ENCODE measurements at places on chromosomes 11 and 22.

- DNase-seq = no peak
These were observed 15.7 kb downstream of the ZNF215 start for GRCh38 chr11:6941970-6942369.

DNA sequence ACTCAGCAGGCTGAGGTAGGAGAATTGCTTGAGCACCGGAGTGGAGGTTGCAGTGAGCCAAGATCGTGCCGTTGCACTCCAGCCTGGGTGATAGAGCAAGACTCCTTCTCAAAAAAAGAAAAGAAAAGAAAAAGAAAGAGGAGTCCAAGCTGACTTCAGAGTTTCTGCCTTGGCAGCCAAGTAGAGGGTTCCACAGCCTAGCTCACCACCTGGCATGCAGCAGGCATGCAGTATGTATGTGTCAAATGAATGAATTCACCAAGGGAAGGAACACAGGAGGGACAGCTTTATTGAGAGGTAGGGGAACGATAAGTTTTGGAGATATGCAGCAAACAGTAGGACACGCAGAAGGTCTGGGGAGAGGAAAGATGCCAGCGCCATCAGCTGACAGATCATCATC is 230.4 kb downstream of the BUD13 start:
- no peak for DNase-seq

GRCh38 chr11:79325851-79326250 is 115.0 kb downstream of the TENM4 start:
- no peak for DNase-seq

- no peak for DNase-seq
These were observed 91.3 kb downstream of the CDKN1C start for GRCh38 chr11:2794046-2794967.

DNA sequence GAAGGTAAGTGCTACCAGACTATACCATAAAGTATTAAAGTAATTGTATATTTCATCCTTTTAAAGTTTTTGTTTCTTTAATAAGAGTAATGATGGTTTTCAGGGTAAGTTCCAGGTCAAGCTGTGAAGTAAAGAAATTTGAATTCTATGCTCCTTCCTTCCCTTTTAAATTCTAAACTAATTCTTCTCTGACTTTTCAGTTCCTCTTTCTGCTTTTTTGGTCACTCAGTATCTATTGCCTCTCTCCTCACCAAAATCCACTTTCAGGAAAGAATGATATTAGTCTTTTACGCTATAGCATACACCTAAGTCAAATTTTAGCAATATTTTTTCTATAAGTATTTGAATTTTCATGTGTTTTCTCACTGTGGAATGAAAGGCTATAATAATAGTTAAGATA is 8.2 kb downstream of the MMP8 start:
- no peak for DNase-seq

DNA sequence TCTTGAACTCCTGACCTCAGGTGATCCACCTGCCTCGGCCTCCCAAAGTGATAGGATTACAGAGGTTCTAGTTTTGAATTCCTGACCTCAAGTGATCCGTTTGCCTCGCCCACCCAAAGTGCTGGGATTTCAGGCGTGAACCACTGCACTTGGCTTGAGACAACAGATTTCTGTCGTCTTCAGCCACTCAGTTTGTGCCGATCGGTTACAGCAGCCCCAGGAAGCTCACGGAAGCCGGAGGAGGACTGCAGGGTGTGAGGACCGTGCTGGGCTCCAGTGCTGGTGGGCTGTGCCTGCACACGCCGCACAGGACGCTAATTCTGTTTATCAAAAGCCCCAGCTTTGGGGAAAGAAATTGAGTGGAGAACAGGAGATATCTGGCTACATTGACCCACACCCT is 82.0 kb downstream of the CELSR1 start:
- no peak for DNase-seq

DNA sequence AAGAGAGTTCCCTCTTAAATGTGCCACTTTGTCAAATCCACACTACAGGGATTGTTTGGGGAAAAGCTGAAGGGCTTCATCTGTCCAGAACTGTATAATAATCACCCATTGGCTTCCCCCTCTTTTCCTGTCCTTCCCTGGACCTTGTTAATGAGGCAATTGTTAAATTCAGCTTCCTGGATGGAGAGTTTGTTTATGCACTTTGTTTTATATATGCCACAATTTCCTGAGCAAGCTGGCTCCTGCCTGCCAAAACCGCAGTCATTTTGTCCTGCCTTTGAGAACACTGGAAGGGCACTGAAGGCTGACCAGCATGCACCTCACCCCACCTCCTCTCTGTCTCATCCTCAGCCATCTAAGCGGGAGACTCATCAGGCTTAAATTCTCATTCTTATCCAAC is 86.2 kb downstream of the MSANTD4 start:
- DNase-seq = no peak

DNA sequence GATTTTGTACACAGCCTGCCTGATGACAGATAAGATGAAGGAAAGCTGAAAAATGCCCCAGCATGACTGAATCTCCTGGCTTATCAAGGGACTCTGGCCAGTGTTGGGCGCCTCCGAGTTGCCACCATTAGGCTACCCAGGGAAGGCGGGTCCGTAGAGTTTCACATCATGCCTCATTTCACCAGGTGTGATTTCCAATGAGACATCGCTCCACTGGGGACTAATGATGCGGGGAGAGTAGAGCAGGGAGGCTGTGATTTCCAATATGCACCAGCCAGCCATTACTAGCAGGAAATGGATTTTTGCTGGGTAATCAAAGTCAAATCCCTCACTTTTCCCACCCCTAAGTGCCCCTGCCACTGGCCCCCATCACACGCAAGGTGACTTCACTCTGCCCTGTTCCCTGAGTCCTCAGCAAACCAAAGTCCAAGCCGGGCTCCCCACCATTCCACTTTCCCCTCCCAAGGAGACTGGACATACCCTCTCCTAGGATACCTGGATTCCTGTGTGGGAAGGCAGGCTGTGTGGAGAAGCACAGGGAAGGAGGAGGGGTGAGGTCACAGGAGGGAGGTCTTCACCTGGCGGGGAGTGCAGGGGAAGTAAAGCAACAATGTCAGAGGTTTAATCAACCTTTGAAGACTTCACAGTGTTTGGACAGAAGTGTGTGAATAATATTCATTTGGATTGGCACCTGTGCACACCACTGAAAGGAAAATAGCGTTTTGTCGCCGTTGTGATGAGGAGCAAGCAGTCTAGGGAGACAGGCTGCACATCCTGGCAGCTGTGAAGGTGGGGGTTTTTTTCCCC is 613.3 kb upstream of the CADM1 start:
- no peak for DNase-seq

DNA sequence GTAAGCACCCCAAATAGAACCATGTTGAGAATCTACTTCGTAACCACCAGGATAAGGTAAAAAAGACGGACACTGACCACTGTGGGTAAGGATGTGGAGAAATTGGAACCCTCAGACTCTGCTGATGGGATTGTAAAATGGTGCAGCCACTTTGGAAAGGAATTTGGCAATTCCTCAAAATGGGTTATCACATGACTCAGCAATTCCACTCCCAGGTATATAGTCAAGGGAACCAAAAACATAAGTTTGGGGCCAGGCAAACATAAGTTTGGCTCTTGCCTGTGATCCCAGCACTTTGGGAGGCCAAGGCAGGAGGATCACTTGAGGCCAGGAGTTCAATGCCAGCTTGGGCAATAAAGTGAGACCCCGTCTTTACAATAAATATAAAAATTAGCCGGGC is 5.1 kb upstream of the CABP2 start:
- no peak for DNase-seq

- DNase-seq = no peak
These were observed 234.4 kb downstream of the KCNA4 start for GRCh38 chr11:29782447-29782846.

GRCh38 chr11:15873501-15873900 is 482.8 kb downstream of the SOX6 start:
- no peak for DNase-seq

- no peak for DNase-seq
These were observed 123.8 kb downstream of the DDX10 start for GRCh38 chr11:108788565-108789199.

GRCh38 chr22:24460418-24461089 is 33.2 kb downstream of the ADORA2A start:
- DNase-seq = no peak

DNA sequence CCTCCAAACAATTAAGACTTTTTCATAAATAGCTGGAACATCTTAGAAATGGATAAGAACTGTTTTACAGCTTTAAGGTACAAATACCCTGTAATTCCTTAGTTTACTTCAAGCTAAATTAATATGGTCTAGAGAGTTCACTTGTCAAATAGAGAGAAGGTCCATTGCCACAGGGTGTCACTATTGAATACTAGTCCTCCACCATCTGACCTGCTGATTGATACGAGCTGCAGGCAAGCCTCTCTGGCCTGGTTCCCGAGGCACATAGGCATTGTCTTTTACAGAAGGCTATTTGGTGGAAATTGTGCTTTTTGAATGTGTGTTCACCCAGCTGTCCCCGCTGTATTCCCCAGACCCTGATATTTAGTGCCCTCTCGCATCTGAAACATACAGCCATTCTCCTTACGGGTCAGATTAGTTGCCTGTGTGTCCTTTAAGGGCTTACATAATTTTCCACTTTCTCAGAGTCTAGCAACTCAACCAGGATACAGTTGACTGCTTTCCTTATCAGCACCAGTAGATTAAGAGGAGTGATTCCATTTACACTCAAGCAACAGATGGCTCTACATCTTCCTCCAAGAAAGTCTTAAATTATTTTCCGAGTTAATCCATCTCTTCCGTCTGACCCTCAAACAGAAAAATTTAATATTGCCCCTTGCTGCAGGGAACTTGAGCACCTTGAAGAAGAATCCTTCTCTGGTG is 788.8 kb upstream of the FAT3 start:
- no peak for DNase-seq

DNA sequence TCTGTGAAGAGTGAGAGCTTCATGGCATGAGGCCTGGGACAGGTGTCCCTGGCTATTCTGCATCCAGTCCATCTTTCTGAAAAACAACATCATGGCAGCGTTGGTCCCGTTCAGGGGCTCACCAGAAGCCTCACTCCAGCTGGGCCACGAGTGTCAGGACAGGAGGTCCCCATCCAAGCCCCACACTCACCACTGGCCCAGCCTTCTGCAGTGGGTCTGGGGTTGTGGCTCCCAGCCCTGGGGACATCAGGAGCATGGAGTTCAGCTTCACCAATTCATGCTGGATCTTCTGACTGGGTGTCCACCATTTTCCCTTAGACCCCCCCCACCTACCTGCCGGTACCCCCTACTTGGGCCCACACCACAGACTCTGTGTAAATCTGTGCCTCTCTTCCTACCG is 400.3 kb downstream of the BRD1 start:
- no peak for DNase-seq

DNA sequence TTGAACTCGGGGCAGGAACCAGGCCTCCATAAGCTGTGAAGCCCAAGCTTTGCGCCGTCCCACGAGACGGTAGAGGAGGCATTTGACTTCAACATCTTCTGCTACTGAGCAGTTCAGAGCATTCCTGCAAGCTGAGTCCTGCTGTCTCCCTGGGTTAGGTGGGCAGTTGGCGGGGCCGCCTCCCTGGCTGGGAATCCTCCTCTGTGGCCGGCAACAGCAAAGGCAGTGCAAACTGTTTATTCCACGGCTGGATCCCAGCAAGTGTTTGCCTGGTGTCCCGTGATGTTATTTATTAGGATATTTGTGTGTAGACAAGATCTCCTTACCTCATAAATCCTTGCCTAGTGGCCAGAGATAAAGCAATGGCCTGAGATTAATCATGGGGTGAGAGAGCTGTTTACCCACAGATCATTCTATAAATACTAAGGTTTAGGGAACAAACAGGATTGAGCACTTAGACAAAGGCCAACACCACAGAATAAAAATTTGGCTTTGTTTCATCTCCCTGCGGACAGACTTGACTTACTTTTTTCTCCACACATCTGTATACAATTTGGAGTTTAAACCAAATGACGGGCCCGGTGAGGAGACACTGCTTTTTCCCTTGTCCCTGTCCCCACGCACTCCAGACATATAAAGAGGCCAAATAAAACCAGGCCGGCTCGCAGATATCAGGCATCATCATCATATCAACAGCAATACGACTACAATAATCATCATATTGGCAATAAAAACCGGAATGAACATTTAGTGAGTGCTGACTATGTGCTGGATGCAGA is 63.4 kb downstream of the NAT10 start:
- no peak for DNase-seq

DNA sequence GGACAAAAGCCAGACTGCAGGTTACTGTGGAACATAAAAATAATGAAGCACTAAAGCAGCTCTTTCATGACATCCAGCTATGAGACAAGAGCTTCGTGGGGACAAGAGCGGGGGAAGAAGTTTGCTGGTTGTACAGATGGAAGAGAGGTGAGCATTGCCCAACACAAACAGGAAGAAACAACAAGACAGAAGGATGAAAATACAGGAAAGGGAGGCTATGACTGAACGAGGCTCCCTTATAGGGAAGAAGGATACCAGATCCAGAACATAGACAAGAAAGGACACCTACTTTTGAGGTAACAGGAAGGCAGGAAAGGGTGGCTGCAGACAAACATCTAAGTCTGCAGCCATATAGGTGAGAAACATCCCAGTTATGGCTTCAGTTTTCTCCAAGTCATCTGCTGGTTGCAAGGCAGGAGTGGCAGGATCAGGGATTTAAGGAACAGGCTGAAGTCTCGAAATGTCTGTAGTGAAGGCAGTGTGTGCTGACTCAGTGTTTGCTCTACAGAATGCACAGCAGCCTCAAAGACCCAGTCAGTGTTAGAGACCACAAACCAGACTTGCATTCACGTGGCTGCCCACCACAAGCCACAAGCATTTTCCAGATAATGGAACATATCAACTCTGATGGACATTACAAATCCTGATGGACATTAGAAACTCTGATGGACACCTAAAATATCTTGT is 1.9 kb downstream of the CLTCL1 start:
- no peak for DNase-seq

- DNase-seq = no peak
These were observed 103.7 kb downstream of the GAB2 start for GRCh38 chr11:78313898-78314297.

DNA sequence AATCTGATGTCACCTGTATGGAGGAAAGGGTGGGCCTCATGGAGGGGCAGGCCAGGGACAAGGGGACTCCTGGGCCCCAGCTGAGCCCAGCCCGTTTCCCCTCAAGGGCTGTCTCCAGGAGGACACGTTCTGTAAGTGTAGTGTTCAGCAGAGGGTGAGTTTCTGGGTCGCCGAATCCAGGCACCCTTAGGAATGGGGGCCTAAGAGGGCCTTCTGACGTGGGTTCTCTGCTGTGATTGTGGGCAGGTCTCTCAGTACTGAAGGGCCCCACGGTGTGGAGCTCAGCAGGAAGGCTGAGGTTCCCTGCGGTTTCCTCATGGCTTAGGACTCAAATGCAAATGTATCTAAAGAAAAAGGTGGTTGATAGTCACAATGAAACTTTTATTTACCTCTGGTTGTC is 6.5 kb downstream of the PTDSS2 start:
- DNase-seq = no peak

DNA sequence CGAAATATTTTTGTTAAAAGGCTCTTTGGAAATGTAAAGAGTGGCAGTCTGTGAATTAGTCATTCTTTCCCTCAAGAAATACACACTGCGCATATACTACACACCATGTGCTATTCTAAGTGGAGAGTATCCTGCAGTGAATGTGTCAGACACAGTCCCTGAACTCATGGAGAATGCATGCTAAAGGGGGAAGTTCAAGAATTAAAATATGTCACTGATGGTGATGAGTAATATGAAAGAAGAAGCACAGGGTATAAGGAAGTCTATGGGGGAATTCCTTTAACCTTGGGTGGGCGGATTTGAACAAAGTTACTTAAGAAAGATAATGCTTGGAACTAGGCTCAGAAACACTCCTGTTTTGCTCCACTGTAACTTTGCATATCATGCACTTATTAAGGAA is 153.0 kb downstream of the LRRC4C start:
- no peak for DNase-seq

GRCh38 chr11:17019232-17019631 is 5.0 kb upstream of the PLEKHA7 start:
- DNase-seq = no peak

All from stimulated activated CD4-positive, alpha-beta T cell treated with anti-CD3 and anti-CD28 coated beads, Interleukin-4, amount 100 ng/mL, for 4 hours (primary cell).